CD8-positive, alpha-beta memory T cell (primary cell): ENCODE measurements at places on chromosomes 1 and 21. TPM values are rescaled to one million over a fixed set of nuclear protein-coding genes. Genes with fewer than 3 reads are reported as not detected.

The SH3BP5L gene
- total RNA-seq = 21.8 TPM

The OLIG2 gene
- total RNA-seq = not detected

The CNIH3 gene
- total RNA-seq = 1.1 TPM

The CLCNKA gene
- total RNA-seq = not detected

The LRRC71 gene
- not detected for total RNA-seq

The HSD3B2 gene
- total RNA-seq = not detected

The TRIM17 gene
- total RNA-seq = 1.8 TPM

- no peak for DNase-seq
Measured at GRCh38 chr1:207649865-207650580, 5.1 kb downstream of the CR1L start.

- DNase-seq = no peak
Measured at GRCh38 chr1:228073857-228074545, 8.5 kb upstream of the ARF1 start.

- no peak for DNase-seq
Measured at GRCh38 chr1:209048941-209049669, 534.4 kb upstream of the CAMK1G start.

GRCh38 chr21:45539046-45539795, 3.0 kb downstream of the SLC19A1 start:
- peak; percentile 45 for DNase-seq

- DNase-seq = no peak
Measured at GRCh38 chr1:229993060-229993459, 74.0 kb upstream of the GALNT2 start.

GRCh38 chr21:42349420-42350317, 1.1 kb downstream of the TFF2 start:
- no peak for DNase-seq

GRCh38 chr1:36590771-36591170, 108.1 kb upstream of the CSF3R start:
- DNase-seq = no peak

GRCh38 chr1:35452106-35452774, 105.0 kb downstream of the KIAA0319L start:
- no peak for DNase-seq

DNA sequence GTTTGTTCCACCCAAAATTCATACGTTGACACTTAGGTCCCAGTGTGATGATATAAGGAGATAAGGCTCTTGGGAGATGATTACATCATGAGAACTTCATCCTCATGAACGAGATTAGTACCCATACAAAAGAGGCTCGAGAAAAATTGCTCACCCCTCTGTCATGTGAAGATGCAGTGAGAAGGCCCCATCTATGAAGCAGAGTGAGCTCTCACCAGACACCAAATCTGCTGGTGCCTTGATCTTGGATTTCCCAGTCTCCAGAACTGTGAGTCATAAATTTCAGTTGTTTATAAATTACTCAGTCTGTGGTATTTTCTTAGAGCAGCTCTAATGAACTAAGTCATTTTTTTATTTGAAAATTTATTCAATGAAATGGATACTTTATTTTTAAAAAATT, 42.6 kb upstream of the USP25 start:
- no peak for DNase-seq

DNA sequence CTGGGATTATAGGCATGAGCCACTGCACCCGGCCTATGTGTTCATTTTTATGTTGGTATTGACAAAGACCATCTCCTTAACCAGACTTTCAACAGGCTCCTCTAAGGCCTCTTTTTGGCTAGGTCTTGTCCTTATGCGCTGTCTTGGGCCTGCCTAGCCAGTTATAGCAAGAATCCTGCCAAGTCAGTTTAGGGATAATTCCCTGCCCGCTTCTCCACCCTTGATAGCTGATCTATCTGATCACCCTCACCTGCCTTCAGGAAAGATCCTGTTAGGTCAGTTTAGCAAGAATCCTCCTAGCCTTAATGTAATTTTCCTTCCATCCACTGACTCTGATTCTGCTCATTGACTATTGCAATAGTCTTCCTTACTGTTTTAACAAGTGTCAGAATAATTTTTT, 2.4 kb upstream of the B4GALT3 start:
- DNase-seq = no peak

DNA sequence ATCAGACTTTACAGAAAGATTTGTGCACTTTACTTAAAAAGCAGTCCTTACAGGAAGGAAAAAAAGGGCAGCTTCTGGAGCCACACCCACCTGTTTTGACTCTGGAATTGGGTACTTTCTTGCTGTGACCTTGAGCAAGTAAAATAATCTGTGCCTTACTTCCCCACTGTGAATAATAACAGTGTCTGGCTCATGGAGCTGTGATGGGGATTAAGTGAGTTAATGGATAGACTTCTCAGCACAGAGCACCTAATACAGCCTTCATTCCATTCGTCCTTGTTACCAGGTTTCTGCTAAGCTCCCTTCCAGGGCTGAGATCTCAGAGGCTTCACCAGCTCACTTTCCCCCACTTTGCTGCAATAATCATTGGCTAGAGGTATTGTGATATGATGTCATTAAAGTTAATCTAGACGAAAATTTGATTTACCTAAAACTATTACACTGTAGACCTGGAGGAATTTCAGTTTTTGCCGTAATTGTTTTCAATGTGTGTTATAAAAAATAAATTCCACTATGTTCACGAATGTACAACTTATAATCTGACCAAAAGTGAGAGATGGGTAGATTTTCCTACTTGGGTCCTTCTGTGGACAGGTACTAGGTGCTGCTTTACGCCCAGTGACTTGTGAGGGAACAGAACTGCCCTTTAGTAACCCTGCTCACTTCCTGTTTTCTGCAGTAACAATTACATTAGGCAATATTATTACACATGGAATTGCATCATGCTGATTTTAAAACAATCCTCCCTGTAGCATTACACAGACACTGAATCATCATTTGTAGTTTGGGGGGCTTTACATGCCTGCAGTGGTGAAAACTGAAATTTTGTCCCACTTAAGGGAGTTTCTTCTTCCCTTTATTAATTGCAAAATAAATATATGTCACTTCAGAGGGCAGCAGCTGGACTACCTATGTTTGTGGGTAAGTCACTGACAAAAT, 19.7 kb upstream of the ABCG1 start:
- peak; percentile 50 for DNase-seq

DNA sequence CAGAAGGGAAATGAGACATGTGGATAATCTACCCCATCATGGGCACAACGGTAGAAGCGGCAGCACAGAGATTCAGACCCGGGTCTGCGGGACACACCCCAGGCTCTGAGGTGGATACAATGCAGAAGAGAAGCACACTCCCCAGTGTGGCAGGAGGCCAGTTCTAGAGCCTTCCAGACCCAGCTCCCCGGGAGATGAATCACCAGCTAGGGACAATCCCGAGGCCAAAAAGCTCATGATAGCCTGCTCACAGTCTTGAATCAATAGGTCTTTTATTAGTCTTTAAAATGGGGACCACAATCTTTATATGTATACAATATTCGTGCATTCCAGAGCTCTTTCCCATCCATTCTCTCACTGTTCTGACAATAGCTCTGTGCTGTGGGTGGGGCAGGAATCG, 57.3 kb upstream of the DIRAS3 start:
- no peak for DNase-seq

DNA sequence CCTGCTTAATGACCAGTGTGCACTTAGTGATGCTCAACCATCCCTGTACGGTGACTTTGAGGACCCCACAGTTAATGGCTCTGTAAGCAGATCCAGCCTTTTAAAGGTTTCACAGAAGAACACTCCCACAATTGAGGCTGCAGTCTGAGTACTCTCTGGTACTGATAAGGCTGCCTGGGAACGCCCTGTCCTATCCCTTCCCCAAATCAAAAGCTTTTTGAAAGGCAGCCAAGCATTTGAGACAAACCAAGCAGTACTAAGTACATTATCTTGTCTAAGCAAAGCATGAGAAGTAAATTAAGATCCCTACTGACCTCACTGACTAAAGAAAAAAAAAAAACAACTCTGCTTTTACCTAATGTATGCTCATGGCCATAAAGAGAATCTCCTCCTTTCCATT, 60.7 kb downstream of the SH3GLB1 start:
- DNase-seq = no peak

GRCh38 chr1:201772178-201772577, 56.8 kb upstream of the IPO9 start:
- DNase-seq = no peak

GRCh38 chr1:97366984-97367383, 553.9 kb downstream of the DPYD start:
- DNase-seq = no peak
